Omental fat pad (tissue), 4 donors: ENCODE measurements at places on chromosomes 16 and 17.

- no peak for DNase-seq
Observed at GRCh38 chr16:86392436-86393152, 117.7 kb upstream of the FOXF1 start.

DNA sequence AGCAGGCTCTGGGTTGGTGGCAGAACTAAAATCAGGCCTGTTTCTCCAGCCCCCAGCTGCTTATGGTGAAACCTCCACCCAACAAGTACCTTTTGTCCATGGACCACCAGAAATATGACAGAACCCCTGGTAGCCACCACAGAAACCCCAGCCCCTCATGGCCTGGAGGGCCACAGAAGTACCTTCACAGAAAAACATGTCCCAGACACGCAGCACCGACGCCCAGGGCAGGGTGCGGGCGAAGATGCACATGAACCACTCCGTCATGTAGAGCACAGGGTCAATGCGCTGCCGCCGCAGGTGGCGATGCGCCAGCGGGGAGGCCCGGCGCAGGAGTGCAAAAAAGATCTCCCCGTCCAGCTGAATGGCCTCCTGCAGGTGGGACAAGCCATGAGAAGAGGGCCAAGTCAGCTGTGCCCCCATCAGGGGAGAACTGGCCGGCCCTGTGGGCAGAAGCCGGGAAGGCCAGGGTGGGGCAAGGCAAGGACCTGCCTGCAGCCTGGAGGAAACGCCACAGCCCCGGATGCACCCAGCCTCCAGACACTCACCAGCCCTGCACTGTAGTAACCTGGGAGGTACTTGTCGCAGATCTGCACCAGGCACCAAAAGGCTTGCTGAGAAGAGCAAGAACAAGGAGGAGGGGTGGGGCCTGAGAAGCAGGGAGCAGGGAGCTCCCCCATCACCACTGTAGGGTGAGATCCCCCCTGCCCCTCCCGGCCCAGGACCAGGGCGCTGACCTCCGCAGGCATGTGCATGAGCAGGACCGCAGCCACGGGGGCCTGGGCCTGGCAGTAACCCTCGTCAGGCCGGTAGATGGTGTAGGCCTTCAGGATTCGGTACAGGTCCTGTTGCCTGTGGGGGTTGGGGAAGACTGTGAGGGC, 4.1 kb upstream of the CD2BP2 start:
- DNase-seq = no peak

GRCh38 chr17:81049372-81049911, 14.5 kb downstream of the BAIAP2 start:
- no peak for DNase-seq

GRCh38 chr17:14331225-14331981, 30.5 kb downstream of the HS3ST3B1 start:
- DNase-seq = no peak

DNA sequence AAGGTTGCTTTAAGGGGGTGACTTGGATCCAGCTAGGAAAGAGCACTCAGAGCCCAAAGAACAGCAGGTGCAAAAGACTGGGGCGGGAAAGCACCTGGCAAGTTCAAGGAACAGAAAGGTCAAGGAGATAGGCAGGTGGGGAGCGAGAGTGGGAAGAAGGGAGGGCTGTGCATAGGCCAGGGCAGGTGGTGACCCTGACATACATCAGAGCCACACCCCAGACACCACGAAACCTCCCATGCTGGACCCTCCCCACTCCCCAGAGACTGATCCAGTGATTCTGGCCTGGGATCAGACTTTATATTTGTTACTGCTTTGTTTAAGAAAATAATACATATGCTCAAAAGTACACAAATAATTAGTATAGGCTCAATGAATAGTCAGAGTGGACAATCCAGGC, 48.5 kb upstream of the RBFOX3 start:
- no peak for DNase-seq

DNA sequence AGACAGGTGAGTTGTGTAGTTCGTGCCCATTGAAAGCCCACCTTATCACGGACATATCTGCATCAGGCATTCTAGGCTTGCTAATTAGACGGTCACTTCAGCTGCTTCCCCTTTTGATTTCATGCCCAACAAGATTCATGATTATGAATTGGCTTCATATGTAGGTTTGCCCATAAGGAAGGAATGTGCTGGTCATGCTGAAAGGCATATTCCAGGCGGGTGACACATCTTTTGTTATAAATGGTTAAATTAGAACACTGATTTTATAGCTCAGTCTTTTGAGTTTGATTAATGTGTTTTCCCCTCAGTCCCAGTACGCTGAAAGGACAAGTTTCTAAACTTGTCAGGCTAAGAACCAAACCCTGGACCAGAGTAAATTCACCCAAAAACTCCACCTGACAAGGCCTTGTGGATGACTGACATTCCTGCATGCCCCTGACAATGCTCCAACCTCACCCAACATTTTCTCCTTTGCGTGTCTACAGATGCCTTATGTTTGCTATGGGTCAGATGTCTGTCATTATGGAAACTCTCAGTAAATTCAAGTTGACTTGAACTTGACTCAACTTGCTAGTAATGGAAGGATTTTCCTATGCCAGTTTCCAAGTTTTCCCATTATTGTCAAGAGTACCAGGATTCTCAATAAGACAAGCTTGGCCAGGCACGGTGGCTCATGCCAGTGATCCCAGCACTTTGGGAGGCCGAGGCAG, 421.9 kb downstream of the PMP22 start:
- no peak for DNase-seq

GRCh38 chr17:62825182-62825581, 17.1 kb upstream of the MARCHF10 start:
- DNase-seq = no peak

DNA sequence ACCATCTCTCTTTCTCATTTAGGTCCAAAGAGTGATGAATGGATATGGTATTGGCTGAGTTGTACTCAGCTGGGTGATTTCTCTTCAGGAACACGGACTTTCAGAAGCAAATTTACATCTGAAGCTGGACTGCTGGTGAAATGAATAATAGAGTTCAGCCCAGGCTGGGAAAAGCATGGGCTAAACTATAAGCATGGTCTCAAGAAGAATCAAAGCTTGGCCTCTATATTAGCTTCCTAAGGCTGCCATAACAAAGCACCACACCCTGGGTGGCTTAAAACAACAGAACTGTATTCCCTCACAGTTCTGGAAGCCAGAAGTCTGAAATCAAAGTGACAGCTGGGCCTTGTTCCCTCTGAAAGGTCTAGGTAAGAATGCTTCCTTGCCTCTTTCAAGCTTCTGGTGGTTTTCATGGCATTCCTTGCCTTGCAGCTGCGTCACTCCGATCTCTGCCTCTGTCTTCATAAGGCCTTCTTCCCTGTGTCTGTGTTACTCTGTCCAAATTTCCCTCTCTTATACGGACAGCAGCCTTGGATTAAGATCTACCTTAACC, 89.8 kb upstream of the CES5A start:
- DNase-seq = no peak

DNA sequence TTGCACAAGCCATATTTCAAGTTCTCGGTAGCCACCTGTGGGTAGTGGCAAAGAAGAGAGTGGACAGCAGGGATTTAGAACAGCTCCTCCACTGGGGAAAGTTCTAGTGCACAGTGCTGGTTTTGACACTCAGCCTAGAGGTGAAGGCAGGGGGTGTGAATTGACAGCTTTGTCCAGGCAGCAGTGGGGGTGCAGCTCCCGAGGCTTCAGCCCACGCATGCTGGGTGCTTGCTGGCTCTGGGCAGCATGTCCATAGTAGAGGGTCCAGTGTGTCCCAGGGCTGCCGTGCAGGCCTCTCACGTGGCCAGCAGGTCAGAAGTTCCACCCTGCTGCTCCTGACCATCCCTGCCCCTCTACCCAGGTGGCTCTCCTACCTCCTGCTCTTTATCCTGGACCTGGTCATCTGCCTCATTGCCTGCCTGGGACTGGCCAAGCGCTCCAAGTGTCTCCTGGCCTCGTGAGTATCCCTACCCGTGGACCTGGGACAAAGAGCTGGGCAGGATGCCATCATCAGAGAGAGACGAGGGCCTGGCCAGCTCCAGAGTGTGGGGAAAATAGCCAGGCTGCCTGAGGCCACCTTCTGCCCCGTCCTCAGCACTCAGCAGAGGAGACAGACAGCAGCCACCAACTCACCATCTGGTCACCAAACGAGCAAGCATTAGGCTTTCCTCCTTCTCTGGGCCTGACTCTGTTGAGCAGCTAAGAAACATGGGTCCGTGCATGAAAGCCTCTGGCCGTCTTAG, 29.8 kb downstream of the TTYH2 start:
- no peak for DNase-seq

DNA sequence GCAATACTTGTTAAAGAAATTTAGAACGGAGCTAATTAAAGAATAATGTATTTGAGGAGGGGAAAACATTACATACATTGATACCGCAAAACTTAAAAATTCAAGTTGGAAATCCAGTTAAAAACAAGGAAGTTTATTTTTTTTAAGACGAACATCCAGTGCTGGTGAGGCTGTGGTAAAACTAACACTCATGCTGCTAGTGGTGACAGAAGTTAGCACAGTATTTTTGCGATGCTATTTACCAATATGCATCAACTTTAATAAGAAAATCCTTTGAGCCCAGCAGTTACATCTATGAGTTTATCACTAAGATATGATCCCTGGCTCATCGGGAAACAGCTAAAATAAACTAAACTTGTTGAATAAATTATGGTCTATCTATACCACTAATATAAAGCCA, 31.7 kb downstream of the GSPT1 start:
- DNase-seq = no peak

DNA sequence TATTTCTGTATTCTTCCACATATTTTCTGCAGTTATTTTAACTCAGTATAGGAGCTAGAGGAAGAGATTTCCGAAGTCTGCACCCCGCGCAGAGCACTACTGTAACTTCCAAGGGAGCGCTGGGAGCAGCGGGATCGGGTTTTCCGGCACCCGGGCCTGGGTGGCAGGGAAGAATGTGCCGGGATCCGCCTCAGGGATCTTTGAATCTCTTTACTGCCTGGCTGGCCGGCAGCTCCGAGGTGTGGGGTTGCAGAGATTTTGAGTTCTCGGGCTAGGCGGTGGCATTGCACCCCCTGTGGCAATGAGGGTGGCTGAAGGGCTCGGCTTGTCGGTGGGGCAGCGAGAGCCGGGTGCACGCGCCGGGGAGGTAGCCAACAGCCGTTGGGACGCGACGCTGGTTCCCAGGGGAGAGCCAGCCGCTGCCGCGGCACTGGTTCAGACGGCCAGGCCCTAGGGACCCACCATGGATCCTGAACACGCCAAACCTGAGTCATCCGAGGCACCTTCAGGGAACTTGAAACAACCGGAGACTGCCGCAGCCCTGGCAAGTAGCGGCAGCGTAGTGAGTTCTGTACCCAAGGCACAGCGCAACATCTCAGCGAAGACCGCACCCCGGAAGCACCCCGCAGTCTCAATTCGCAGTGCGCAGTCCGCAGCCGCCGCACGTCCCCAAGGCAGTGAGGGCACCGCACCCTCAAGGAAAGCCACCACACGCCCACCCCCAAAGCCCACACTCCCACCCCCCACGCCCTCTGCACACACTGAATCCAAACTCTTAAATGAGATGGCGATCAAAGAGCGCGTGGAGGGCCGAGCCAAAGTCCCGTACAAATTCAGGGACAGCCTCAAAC, at the start of gene CMTM1:
Gene CMTM1 (plus strand): TSS at position 389 of the 851 bp plus-strand sequence. CDS start 75 bp downstream, at position 464.
- no peak for DNase-seq

DNA sequence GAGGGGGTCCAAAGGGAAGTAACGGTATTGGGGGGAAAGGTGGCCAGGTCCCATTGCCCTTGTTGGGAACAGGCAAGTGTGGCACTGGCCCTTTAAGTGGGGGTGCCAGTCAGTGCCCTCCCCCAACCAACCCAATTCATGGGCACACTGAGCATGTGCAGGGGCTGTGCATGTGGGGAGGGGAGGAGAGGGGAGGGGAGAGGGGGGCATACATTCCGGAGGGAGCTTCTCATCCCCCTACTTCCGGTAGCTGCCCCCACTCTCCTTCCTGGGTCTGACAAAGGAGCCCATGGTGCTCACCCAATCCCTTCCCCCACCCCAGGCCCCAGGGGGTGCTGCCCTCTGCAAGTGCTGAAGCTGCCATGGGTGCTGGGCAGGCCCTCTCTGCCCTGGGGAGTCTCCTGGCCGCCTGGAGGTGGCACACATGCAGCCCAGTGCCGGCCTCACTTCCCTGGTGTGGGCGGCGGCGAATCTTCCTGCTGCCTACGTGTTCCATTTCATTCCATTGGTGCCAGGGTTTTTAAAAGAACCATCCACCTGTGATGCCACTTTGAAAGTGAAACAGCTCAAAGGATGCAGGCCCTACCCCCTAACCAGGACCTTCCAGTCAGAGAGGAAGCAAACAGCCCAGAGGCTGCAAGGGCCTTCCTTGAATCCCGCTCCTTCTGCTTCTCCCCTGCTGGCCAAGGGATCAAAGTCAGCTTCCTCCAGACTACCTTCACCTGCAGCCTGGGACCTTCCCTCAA, 11.0 kb downstream of the HEXIM2 start:
- no peak for DNase-seq

DNA sequence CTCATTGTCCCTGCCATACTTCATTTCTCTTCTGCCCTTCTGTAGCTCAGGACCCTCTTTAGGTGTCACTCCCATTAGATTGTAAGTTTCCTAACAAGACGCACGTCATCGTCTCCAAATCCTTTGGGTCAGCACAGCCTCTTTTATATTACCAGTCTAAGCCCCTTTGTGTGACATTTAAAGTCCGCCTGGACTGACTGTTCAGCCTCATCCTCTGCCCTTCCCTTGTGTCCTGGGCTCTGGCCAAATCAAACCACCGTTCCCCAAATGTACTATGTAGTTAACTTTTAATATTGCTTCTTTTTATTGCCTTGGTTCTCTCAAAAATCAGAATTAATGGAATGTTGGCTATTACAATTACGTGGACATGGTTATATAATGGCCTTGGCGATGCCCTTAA, 38.2 kb downstream of the PITPNC1 start:
- no peak for DNase-seq

- DNase-seq = no peak
Observed at GRCh38 chr16:10954903-10955302, 10.5 kb downstream of the CLEC16A start.

DNA sequence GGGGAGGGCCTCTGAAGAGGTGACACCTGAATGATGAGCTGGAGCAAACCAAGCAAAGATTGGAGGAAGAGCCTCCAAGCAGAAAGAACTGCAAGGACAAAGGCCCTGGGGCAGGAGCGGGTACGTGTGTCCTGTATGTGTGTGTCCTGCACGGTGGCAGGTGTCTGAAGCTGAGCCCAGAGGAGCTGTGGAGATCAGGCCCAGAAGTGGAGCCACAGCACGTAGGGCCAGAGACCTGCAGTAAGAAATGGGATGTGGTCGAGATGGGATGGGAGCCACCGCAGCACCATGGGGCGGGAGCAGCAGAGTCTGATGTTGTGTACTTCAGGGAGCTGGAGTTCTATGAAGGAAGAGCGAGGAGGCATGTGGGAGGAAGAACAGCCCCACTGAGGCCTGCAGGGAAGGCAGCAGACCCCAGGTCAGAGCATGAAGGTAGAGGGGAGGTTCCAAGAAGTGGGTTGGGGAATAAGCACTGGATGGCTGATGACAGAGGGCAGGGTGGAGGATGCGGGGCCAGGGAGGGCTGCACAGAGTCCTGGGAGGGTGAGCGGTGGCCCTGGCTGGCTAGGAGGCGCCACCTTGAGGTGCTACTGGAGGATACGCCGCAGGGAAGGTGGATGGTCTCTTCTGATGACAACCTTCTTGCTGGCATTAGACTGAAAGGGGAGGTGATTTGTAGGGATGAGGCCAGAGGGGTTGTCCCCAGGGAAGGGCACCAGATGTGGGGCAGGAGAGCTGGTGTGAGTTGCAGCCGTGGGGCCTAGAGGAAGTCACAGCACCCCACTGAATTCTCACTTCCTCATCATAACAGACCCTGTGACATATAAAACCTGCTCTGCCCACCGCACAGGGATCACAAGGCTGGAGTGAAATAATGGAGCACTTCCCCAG, 10.6 kb upstream of the CETP start:
- DNase-seq = no peak
